ENCODE measurements at places on chromosomes 3 and 15. TPM values are rescaled to one million over a fixed set of nuclear protein-coding genes. Genes with fewer than 3 reads are reported as not detected.

ZNF385D gene
- total RNA-seq, result not detected

TTC23 gene
- total RNA-seq, result 11.6 TPM

SLC15A2 gene
- total RNA-seq, result 0.63 TPM

TRPM1 gene
- total RNA-seq, result 1.2 TPM

GABRR3 gene
- total RNA-seq, result not detected

OR5K2 gene
- total RNA-seq, result not detected

DNA sequence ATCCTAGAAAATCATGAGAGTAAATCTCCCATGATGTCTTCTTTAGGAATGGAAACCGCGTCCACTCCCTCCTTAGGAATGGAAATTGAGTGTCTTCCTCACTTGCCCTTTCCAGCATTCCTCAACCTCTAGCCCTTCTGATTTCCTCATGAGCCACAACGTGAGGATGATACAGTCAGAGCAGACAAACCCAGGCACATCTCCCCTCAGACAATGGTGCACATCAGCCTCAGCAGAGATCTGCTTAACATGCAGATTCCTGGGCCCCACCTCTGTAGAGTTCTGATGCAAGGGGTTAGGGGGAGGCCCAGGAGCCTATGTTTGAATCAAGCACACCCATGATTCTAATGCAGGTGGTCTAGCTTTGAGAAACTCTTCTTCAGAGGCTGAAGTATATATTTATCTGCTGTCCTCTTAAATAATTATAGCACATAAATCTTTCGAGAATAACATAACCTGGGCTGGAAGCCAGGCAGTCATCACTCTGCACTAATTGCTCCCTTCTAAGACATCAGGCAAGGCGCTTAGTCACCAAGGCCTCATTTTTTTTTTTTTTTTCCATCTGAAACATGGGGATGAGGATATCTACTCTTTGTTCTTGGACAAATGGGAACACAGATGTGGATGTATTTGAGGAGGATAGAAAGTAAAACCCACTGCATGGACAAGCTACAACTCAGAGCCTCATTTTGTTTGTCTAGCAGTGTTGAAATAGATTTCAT, 81.7 kb downstream of the PRICKLE2 start:
- DNase-seq, result no peak

- DNase-seq, result no peak
Measured at GRCh38 chr3:59245300-59245858, 195.6 kb upstream of the CFAP20DC start.

DNA sequence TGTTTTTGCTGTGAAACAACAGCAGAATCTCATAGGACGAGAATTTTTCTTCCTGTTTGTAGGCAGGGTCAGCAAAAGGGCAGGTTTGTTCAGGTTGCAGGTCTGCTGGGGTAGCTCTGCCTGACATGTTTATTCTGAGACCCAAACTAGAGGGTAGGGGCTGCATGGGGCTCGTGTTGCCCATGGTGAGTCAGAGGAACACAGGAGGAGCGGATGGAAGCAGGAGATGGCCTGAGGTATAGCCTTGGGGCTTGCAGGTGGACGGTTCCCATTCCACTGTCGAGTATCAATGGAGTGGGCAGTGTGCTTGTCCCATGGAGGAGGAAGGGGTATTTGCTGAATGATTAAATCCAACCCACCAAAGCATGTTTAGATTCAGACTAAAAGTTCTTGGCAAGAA, 138.9 kb downstream of the APBA2 start:
- no peak for DNase-seq

DNA sequence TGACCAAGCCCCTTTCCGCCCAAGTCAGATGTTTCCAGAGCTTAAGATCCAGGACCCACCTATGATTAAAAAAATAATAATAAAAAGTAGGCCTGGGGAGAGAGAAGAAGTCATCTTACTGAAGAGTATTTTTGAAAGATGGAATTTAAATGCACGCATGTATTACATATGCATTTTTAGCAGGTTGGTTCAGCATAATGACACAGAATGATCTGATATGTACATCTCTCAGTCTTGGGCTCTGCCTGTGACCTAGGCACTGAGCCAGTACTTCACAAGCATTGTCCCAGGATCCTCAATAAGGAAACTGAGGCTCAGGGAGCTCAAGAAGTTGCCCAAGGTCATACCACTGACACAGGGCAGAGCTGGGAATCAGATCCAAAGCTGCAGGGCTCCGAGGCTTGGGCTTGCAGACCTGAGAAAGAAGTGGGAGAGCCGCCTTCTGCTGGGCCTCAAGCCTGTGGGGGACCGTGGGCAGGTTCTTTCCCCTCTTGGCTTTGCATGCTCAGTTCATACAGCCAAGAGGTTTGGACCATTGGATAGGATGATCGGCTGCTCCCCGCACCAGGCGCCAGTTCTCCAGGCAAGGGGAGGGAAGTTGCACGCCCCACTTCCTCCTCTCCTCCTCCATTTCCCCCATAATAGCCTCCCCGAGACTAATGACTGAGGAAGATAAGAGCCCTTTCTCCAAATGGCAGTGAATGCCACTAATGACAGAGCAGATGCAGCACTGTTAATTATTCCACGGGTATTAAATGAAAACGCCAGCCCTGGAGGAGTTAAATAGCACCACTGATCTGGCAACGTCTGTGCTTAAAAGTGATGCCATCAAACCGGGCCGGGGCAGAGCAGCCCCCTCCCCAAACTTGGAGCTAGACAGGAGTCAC, 6.9 kb downstream of the SLC6A1 start:
- DNase-seq, result no peak

GRCh38 chr3:44252332-44252959, 10.8 kb downstream of the TOPAZ1 start:
- no peak for DNase-seq

GRCh38 chr15:38148471-38148870, 104.2 kb upstream of the SPRED1 start:
- no peak for DNase-seq

GRCh38 chr3:177430653-177431052, 233.4 kb upstream of the TBL1XR1 start:
- DNase-seq, result no peak

GRCh38 chr3:64992530-64993285, 304.9 kb upstream of the ADAMTS9 start:
- DNase-seq, result no peak

DNA sequence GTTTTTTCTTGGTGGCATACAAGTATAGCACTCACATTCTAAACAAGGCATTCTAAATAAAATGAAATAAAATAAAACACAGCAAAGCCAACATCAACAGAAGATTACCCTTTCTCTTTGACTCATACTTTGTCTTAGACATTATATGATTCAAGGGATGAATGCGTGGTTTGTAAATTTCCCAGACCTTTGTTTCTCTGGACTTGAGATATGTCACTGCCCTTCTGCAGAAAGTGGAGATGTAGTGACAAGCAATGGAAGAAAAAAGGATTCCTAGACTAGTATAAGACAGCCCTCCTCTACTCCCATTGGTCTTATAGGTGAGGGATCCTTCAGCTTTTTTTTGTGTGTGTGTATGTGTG, 22.4 kb downstream of the NANOGP8 start:
- DNase-seq, result no peak

- DNase-seq, result no peak
Measured at GRCh38 chr3:71618538-71618937, 35.0 kb upstream of the FOXP1 start.

- DNase-seq, result no peak
Measured at GRCh38 chr15:82848241-82848993, 39.0 kb downstream of the WHAMM start.

DNA sequence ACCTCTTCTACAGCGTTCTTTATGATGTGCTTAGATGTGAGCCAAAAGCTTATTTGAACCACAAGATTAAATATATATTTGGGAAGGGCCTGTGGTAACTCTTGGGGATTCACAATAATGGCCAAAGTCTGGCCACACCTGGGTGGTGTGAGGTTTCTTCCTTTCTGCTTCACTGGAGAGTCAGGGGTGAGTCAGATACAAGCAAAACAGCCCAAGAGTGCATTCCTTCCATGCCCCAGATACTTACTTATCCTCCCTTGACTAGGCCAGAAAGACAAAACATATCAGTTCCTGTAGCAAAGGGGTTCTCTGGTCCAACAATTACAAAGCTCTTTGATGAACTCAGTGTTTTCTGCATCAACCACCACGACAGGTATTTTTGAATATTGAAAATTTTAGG, 941 bp downstream of the ZBED2 start:
- peak; percentile 89 for DNase-seq

DNA sequence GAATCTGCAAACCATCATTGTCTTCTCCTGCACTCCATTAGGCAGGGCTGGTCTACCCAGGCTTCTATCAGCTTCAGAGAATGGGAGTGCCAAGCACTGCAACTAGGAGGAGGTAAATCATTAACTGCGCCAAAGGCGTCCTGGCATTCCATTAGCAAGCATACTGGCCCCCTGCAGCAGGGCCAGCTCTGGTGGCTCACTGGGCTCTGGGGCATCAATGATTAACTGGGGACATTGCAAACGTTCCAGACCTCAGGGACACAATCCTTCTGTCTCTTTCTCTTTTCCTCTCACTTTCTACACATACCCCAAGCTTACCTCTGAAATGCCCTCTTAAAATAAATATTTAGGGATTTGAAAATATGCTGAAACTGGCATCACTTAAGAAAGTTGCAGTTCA, 129.0 kb downstream of the MYLK start:
- peak; percentile 90 for DNase-seq

DNA sequence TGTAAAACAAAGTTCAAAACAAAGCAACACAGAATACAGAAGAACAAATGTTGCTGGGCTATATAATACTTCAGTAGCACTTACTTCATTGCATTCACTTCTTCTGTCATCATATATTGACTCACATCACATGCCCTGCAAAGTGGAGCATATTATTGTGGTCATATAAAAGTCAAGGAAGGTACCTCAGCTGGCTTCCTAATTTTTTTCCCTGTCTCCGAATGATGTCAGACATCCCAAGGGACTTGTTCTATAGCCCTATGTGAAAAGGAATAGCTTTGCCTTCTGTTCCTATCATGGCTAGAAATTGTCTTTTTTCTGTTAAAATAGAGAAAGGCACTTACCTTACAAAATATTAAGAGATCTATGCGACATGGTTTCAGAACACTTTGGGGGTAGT, 109.4 kb downstream of the LRTM1 start:
- no peak for DNase-seq

DNA sequence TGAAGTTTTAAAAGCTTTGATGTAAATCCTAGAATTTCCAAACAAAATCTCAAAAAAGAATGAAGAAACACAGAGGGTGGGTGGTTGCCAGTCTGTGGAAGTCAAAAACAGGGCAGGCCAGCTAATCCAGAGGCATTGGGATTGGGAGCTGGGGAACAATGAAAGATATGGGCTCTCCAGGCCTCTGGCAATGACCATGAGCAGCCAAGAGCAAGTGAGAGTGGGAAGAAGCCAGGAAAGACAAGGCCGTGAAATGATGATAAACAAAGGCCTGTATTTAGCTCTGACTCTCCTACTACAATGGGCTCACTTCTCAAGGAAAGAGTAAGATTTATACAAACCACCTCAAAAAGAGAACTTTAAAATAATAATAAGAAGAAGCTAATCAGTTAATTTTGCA, 248.5 kb downstream of the ZMAT3 start:
- DNase-seq, result no peak

DNA sequence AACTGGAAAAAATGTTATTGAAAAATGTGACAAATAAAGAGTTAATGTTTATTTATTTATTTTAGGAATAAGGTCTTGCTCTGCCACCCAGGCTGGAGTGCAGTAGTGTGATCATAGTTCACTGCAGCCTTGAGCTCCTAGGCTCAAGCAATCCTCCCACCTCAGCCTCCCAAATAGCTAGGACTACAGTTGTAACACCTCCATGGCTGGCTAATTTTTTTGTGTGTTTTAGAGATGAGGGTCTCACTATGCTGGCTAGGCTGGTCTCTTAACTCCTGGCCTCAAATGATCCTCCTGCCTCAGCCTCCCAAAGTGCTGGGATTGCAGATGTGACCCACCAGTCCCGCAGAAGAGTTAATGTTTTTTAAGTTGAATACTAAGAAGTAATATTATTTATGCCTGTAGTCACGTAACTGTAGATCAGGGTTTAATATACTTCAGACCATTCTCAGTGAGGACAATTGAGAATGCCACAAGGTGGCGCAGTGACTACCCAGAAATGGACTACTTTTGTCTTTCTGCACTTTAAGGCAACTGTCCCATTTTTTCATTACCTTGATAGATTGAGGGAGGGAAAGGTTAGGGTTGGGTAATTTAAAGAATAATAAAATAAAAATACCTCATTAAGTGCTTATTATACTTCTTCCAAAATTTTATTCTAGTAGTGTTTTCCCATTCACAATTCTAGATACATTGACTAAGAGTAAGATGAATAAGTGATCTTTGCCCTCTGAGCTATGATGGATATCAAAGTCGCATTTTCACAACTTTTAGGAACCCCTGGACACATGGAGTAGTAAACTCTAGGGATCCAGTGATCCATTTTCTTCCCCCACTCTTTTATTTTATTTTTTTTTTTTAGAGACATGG, 6.0 kb downstream of the MUC13 start:
- DNase-seq, result peak; percentile 16

DNA sequence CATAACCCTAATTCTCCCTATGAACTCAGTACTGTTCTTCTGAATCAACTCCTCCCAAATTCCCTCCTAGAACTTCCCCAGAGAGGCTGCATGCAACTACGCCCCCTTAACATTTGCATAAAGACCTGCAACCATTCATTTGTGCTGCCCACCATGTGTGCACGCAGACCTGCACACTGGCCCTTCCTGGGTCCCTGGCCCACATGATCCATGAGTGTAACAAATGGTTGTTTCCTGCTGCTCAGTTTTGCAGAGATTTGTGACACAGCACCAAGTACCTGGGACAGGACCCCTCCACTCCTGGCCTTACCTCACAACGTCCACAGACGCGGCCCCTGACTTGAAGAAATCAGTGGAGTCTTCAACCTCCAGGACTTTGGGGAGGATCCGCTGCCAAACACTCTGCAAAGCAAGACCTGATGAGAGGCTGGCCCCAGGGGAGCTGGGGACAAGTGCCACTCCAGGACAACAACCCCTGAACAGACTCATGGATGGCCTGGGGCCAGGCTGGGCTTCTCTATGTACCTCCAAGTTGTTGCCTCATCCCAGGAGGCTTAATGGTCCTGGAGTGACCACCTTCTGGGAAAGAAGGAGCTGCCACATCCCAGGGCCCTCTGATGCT, 33.8 kb downstream of the ALDH1L1 start:
- DNase-seq, result no peak

DNA sequence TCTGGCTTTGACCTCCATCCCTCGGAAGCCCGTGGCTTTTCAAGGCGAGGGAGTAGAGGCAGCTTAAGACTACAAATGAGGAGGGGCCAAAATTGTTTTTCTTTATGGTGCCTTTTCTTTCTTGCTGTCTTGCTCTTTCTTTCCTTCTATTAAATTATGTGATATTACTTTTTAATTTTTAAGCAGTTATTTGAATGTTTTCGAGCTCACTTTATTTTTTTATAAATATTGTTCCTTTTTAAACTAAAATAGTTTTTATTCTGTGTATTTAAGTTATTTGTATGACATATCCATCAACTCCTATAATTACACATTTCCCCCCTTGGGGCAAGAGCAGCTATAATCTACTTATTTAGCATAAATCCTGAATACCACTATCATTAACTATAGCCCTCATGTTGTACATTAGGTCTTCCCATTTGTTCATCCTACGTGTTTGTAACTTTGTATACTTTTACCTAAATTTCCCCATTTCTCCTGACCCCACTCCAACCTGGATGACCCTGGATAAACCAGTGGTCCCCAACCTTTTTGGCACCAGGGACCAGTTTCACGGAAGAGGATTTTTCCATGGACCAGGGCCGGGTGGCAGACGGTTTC, 622 bp upstream of the PLSCR1 start:
- DNase-seq, result no peak

All from kidney epithelial cell (primary cell).